ENCODE measurements at places on chromosomes 11 and 22. TPM values are rescaled to one million over a fixed set of nuclear protein-coding genes. Genes with fewer than 3 reads are reported as not detected.

The TIGD3 gene
- polyA plus RNA-seq: 3.4 TPM

The TRMU gene
- polyA plus RNA-seq: 64.4 TPM

The FGF19 gene
- polyA plus RNA-seq: 0.48 TPM

The PLAAT2 gene
- polyA plus RNA-seq: 0.72 TPM

The LRRC4C gene
- 33.8 TPM for polyA plus RNA-seq

The OR5D14 gene
- polyA plus RNA-seq: not detected

The ST14 gene
- polyA plus RNA-seq: 1.6 TPM

The RTN4RL2 gene
- polyA plus RNA-seq: 10.9 TPM

The PGA3 gene
- polyA plus RNA-seq: 0.21 TPM

The JAML gene
- 0.52 TPM for polyA plus RNA-seq

The TST gene
- 19.7 TPM for polyA plus RNA-seq

The TSSK2 gene
- polyA plus RNA-seq: not detected

The CASP4 gene
- 5.7 TPM for polyA plus RNA-seq

The CD3G gene
- polyA plus RNA-seq: 0.27 TPM
